ENCODE measurements at places on chromosomes 11 and 22. TPM values are rescaled to one million over a fixed set of nuclear protein-coding genes. Genes with fewer than 3 reads are reported as not detected.

Gene ACRV1
- total RNA-seq = not detected

Gene GVQW3
- total RNA-seq = 3.0 TPM

Gene MS4A4A
- not detected for total RNA-seq

Gene C11orf24
- total RNA-seq = 43.0 TPM

Gene TMEM86A
- 0.21 TPM for total RNA-seq

Gene DCHS1
- 0.73 TPM for total RNA-seq

Data from natural killer cell treated with Interleukin-12 subunit alpha and Interleukin-12 subunit beta and Interleukin-15 and Interleukin-18, amount 100 ng/mL, for 72 hours (primary cell).